Suppressor macrophage treated with lipopolysaccharide for 4 hours (primary cell): ENCODE measurements at places on chromosomes 5 and 9.
A peak's percentile ranks its signal among the peaks of the same experiment; 100 is the strongest.

DNA sequence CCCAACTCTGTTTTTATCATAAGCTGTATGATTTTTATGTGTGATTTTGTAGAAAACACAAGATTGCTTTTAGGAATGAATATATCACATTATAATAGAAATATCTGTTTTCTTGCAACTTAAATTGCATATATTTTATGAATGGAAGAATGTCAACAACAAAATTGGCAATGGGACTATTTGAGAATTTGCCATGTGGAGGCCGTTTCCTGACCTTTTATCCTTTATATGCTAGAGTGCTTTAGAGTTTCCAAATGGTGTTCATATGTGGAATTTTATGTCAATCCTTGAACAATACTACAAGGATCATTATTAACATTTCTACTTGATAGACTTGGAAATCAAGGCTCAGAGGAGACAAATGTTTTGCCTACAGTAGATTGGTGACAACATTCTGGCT is 34.2 kb downstream of the ITGA1 start:
- no peak for DNase-seq

- DNase-seq = no peak
Measured at GRCh38 chr5:165576678-165577275, 2071.4 kb downstream of the MAT2B start.

GRCh38 chr9:1077616-1078015 is 27.5 kb downstream of the DMRT2 start:
- DNase-seq = no peak

DNA sequence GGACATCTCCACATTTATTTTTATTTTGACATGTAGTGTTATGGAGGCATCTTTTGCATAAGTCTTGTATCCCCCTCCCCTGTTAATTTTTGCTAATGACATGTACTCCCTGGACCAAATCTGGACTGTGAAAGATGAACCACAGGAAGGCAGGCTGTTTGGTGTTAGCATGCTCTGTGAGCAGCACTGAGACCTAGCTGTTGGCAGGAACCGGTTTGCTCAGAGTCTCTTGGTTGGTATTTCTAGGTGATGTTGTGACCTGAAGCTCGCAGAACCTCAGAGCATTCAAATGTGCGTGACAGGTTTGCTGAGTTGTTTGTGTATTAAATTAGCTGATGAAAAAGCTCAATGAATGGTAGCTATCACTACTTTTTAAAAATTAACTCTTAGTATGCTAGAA is 53.6 kb upstream of the PHF2 start:
- DNase-seq = no peak

DNA sequence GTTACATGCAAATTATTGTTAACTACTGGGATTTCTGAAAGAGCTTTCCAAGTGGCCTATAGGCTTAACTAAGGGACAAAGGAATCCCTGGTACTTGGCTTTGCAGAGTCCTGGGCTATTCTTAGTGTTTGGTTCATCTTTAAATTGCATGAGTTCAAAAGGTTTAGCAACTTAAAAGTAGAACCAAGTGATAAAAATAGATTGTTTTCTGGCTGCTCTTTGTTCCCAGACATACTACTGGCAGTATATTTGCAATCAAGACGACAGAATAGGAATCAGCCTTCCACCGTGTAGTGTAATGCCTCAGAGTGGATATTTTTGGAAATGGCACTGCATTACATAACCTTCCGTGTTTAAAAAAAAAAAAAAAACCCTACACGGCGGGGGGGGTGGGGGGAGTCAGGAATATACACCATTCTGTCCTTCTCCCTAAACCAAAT is 1.0 kb downstream of the NREP start:
- peak; percentile 32 for DNase-seq

DNA sequence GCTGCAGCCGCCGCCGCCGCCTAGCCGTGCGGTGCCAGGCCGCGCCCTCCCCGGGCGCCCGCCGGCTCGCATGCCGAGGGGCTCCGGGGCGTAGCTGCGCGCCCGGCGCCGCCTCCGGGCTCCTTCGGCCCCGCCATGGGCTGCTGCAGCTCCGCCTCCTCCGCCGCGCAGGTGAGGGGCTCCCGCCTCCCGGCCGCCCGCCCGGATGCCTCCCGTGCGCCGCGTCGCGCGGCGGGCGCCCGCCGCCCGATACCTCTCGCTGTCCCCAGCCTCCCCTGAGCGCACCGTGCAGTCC is 230 bp downstream of the SLC44A1 start:
- no peak for DNase-seq

- DNase-seq = peak; percentile 5
Measured at GRCh38 chr9:4238522-4238921, 61.3 kb downstream of the GLIS3 start.

- peak; percentile 11 for DNase-seq
Measured at GRCh38 chr9:133282464-133283238, 7.7 kb upstream of the ABO start.

- DNase-seq = no peak
Measured at GRCh38 chr5:123107343-123108244, 18.6 kb downstream of the PRDM6 start.

DNA sequence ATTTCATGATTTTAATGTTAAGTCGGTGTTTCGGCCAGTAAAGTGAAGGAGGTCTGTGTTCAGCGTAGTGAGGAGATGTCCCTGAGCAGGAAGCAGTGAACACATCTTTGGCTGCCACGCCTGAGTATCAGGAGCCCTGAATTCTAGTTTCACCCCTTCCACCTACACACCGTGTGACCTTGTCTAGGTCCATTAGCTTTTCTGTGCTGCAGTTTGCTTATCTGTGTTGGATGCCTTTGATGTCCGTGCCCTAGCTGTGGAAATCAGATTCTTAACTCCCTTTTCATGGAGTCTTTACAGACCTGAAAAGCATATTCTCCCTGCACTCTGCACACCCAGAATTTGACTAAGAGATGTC is 601 bp downstream of the FBXO38 start:
- DNase-seq = peak; percentile 29

- no peak for DNase-seq
Measured at GRCh38 chr5:178314061-178314660, 81.6 kb upstream of the PHYKPL start.

DNA sequence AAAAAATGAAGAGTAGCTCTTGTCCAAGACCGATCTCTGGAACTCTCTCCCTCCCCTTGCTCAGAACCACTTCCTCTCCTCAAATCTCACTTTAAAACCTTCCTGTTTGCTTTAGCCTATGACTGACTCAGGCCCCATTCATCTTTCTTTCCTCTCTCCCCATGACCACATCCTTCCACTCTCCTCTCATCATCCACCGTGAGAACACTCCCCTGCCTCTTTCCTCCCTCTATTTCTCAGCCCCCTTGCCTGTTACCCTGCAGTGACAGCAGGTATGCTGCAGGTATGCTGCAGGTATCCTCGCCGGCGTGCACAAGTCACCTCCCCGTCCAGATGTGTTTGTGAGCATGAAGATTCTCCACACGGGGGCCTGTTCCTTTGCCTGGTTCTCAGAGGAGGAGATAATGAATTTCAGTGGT is 505.3 kb downstream of the CCDC171 start:
- DNase-seq = no peak

- no peak for DNase-seq
Measured at GRCh38 chr5:77390795-77391194, 101.3 kb downstream of the WDR41 start.

- DNase-seq = no peak
Measured at GRCh38 chr5:79567926-79568549, 44.2 kb upstream of the TENT2 start.

DNA sequence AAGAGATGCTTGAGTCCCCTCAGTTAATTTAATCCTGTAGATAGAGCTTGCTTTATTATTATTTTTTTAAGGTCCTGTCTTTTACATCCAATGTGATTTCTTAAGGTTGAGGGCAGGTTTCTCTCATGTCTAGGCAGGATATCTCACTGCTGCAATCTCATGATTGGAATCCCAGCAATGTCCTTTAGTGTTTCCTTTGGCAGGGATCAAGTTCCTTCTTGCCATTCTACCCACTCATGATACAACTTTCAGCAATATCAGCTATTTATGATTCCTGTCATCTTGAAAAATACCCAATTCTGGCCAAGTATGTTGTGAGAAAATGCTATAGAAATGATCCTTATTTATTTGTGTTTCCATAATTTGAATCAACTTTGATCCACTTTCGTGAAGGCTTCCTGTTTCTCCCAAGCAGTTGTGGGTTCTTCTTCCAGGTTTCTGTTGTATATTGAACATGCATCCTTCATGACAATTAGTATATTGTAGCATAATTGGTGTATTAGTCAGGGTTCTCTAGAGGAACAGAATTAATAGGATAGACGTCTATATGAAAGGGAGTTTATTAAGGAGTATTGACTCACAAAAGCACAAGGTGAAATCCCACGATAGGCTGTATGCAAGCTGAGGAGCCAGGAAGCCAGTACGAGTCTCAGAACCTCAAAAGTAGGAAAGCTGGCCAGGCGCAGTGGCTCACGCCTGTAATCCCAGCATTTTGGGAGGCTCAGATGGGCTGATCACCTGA is 18.4 kb upstream of the VPS13A start:
- no peak for DNase-seq

DNA sequence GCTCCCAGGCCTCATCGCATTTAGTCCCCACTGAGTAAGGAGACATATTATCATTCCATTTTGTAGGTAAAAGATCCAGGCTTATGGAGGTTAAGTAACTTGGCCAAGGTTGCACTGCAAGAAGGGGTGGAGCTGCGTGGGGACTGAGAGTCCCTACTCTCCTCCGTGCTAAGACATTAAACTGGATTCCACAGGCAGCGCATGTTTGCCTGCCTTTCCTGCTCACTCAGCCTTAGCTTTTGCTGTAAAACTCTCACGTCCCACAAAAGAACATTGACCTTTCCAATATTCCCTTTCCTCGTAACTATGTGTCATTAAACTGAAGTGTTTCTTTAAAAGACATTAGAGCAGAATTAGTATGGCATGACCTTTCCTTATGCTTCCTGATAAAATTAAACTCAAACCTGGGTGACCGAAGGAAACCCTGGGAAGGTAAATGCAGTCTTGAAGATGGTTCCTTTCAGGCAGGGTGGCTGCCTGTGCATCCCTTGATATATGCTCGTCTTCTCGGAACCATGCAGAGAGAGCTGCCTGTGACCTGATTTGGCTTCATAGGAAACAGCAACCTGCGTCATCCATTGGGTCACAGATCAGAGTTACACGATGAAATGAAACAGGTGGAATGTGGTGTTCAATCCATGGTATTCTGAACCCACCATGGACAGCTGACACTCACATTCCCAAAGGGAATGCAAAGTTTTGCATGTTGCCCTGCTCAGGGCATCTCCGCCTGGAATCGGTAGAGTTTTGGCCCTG is 85.9 kb downstream of the TMEM252 start:
- no peak for DNase-seq

- no peak for DNase-seq
Measured at GRCh38 chr9:135607401-135608293, 31.7 kb downstream of the GLT6D1 start.

- peak; percentile 95 for DNase-seq
Measured at GRCh38 chr9:104961238-104961637, 33.3 kb upstream of the ABCA1 start.

- no peak for DNase-seq
Measured at GRCh38 chr5:120532835-120533234, 68.7 kb downstream of the PRR16 start.

DNA sequence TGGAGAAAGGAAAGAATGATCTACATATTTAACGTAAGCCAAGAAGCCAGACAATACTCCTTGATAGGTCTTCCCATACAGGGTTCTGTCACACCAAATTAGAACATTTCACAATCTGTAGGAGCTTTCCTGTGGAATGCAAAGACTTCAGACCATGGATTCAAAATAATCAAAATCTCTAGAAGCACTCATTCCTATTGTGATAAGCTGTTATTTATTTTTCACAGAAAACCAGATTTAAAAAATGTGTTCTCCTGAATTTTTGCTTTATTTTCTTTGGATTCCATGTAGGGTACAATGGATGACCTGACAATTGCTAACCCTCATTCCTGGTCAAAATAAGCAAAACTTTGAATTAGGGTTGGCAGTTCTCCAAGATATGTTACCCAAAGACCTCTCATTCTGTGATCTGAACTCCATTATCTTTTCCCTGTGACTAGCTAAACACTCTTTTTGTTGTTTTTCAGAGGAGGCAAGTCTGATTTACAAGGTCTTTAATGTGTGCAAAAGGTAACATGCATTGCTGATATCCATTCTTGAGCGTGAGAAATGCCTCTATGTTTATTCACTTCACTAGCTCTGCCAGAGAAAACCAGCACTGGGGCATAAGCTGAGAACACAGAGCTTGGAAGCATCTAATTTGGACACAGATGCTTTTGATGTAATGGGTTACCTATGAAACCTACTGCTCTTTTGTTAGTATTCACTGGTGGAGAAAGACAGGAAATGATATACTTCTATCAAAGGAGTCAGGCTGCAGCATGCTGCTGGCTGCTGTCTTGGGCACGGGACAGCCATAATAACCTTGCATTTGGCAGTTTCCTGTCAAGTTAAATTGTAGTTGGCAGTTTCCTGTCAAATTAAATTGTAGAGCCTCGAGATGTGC is 31.4 kb downstream of the ACTBL2 start:
- no peak for DNase-seq

- peak; percentile 84 for DNase-seq
Measured at GRCh38 chr5:87300744-87301143, 33.1 kb downstream of the RASA1 start.

DNA sequence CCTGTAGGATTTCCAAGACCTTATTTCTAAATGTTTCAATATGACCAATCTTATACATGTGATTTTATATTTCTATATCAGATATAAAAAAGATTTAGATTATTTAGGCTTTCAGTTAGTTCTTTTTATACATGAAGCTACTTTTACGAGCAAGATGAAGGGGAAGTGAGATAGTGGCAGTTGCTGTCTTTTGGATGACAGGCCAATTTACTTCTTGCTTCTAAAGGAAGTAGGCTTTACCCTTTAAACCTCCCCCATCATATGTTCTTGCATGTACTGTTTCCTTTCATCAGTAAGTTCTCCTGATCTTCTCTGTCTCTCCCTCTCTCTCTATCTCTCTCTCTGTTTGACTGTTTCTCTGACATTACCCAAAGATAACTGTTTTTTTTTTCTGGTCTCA is 4.0 kb upstream of the TYRP1 start:
- DNase-seq = no peak

DNA sequence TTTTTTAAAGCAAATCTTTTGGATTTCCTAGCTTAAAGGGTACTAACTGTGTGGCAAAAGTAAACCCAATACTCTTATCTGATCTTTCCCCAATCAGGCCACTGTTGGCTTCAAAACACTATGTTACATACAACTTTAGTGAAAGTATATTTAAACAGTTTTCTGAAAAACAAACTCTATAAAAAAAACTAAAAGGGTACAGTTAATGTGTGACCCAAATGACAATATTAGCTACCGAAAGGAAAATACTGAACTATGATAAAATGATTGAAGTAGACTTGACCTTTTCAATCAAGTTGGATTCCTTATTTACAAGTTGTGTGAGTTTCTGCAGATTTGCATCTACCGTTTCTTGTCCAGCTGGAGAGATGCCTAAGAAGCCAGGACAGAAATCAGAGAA is 5.8 kb downstream of the MTX3 start:
- no peak for DNase-seq
